Glomerular endothelial cell (primary cell): ENCODE measurements at places on chromosomes 7 and 10. TPM values are rescaled to one million over a fixed set of nuclear protein-coding genes. Genes with fewer than 3 reads are reported as not detected.

Gene KAZALD1
- total RNA-seq, result 0.12 TPM in 1 of 2 replicates, not detected in the other

DNA sequence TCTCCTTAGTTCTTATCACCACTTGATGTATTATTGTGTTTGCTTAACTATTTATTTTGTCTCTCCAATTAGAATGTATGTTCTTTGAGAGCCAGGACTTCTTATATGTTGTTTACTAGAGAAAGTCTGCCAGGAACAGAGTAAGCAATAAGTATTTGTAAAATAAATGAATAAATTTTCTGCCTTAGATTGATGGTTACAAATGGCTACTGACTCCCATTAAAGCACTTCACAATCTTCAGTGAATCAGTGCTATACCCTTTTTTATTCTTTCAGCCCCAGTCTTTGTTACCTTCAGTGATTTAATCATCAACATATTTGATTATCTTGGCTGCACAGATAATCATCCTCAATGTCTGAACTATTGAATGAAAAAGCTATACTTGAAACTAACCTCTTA, 197.1 kb upstream of the TMEM196 start:
- no peak for DNase-seq

DNA sequence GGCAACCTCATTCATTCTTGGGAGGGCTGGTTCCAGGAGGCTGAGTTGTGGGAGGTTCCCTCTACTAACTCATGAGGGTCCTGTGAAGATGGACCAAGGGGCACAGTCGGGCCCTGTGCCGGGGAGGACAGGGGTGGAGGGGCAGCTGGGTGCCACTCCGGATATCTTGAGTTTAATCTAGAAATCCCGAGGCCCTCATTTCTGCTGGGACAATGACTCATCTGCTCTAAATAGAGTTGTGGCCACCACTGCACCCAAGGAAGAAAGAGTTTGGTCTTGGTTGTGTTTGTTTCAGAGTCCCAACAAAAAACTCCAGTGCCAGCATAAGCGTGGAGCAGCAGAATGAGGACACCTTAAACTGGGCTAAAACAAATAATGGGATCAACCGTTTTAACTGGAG, 82.4 kb downstream of the EBF3 start:
- no peak for DNase-seq

DNA sequence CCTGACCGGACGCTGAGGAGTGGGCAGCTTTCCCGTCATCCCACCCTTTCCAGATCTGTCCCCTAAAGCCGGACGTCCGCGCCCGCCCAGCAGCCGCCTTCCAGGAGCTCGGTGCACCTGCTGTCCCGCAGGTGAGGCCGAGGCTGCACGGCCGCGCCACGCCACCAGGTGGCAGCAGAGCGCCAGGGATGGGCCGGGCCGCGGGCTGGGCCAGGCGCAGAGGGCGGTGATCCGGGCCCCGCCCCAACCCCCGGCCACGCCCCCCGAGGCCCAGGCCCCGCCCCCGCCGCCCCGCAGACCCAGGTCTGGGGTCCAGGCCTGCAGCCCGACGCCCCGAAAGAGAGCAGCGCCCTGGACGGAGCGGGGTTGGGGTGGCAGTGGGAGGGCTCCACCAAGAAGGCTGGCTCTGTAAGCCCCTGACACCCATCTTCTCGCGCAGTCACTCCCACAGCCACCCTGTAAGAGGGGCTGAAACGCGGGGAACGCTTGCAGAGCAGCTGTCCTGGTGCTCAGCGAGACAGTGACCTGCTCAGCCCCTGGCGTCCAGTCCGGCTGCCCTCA, 32.2 kb downstream of the FOXL3 start:
- DNase-seq, result no peak

Gene TET1
- 2.1 and 2.4 TPM in 2 replicates for total RNA-seq

- DNase-seq, result peak; percentile 9
Observed at GRCh38 chr10:11871466-11871865, 48.3 kb downstream of the PROSER2 start.

DNA sequence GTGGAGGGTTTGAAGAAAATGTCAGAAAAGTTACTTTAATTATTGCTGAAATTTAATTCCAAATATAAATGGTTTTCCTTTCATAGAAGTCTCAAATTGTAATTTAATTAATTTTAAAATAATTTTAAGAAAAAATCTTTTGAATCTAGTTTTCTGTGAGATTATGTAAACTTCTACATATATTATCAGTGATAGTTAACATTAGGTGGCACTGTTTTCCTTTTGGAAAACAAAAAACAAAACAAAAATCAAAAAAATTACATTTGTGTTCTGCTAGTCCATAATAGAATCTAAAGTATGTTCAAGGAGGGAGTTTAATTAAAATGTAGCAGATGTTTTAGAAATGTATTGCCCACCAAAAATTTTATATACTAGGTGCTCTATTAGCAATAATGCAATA, 1456.7 kb downstream of the REEP3 start:
- DNase-seq, result no peak

DNA sequence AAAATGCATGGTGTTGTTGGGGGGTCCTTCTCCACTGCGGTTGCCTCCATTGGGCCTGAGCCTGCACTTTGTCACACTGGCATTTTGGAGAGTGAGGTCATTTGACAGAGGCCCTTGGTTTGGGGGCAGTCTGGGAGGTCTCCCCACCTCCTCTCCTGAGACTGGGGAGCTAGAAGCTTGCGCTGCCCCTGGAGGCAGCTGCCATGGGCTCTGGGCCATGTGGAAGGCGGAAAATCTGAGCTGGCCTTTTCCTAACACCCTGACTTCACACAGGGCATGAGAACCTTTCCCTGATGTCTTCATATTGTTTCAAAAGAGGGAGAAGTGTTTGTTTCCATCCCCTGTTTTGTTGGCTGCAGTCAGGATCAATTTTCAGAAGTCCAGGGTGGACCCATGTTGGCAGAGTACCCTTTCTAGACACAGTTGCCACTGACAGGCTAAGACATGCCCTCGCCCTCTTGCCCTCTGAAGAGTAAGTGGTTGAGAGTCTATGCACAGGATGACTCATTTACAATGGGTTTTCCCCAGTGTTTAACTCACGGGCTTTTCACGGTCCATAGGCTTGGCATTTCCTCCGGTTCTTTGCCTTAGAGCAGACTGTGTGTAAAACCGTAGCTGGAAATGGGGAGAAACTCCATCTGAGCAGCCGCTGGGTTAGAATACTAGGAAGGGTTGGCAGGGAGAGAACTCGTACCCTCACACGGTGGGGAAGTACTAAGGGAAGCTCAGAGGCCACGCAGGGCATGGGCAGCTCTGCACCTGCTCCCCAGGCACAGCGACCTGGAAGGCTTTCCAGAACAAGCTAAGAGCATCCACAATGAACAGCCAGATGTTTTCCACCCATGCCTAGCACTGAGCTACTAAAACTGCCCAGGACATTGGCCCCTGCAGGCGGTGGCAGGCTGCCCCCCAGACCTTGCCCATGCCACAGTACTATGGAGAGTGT, 655.0 kb downstream of the SDK1 start:
- no peak for DNase-seq

- DNase-seq, result no peak
Observed at GRCh38 chr7:128003167-128003566, 28.1 kb downstream of the LRRC4 start.

Gene PPP1R3A
- total RNA-seq, result not detected in 2 replicates

DNA sequence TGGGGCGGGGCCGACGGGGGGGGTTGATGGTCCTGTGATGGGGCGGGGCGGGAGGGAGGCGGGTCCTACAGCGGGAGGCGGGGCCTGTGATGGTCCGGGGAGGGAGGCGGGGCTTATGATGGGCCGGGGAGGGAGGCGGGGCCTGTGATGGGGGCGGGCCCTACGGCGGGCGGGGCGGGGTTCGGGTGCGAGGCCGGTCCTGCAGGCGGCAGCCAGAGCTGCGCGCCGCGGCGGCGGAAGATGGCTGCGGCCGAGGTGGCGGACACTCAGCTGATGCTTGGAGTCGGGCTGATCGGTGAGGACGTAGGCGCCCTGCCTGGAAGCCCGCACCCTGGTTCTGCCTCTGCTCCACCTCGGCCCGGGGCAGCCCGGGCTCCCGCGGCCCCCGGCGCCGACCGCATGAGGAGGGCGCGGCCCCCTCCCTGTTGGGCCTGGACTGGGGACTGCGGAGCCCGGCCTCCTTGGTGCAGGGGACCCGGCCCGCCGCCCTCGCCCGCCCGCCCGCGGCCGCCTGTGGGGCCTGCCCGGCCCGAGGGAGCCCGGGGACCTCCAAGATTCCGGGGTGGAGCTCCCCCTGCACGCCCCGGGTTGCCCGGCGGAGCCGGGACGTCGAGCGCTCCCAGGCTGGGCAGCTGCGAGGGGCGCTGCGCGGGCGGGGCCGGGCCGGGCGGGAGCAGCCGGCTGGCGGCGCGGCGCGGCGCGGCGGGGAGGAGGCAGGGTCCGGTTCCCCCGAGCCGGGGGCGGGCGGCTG, at the start of gene DENND10:
Gene DENND10, plus strand, starts transcription at position 211 of the 751 bp plus-strand sequence. Its CDS starts 30 bp downstream, at position 241.
- no peak for DNase-seq

Gene PRSS2
- 0.41 and 3.0 TPM in 2 replicates for total RNA-seq

- no peak for DNase-seq
Observed at GRCh38 chr7:148222721-148223120, 367.8 kb upstream of the C7orf33 start.

Gene PON3
- not detected in 2 replicates for total RNA-seq

GRCh38 chr7:8491106-8491505, 57.7 kb downstream of the NXPH1 start:
- no peak for DNase-seq

Gene ARPC1B
- total RNA-seq, result 509 and 602 TPM in 2 replicates

- no peak for DNase-seq
Observed at GRCh38 chr10:132558516-132559413, 21.2 kb downstream of the INPP5A start.

- no peak for DNase-seq
Observed at GRCh38 chr7:100021297-100021696, 5.9 kb downstream of the ZKSCAN1 start.

Gene GPAM
- total RNA-seq, result 5.2 TPM in 2 replicates

DNA sequence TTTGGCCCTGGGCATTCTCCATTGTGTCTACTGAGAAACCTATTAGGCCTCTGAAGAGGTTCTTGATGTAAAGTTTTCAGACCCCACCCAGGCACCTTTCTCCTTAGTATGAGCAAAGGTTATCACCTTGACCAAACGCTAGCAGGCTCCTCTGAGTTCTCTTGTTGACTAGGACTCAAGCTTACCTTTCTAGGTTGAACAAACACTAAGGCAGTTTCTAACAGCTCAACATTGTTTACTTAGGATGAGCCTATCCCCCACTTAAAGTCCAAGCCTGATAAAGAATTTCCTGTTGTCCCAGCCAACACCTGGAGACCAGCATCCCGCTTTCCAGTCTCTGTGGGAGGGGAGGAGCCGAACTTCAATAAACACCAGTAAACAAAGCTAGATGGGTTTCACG, 26.3 kb upstream of the ITGB8 start:
- DNase-seq, result no peak

DNA sequence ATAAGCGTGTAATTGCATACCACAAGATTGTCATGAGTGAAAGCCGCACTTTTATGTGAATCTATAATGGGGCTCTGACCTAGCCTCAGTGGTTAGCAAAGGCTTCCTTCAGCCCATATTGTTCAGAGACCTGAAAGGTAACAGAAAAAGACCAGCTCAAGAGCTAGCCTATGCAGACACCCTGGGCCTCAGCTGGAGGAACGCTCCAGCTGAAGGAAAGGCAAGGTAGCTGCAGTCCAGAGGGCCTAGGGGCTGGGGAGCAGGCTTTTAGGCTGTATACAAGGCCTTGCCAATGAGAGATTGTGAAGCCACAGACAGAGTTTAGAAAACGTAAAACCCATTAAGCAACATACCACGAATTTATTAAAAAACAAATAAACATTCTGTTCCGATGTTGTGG, 246.6 kb upstream of the GHITM start:
- DNase-seq, result no peak

Gene CTTNBP2
- total RNA-seq, result 1.5 and 3.9 TPM in 2 replicates

DNA sequence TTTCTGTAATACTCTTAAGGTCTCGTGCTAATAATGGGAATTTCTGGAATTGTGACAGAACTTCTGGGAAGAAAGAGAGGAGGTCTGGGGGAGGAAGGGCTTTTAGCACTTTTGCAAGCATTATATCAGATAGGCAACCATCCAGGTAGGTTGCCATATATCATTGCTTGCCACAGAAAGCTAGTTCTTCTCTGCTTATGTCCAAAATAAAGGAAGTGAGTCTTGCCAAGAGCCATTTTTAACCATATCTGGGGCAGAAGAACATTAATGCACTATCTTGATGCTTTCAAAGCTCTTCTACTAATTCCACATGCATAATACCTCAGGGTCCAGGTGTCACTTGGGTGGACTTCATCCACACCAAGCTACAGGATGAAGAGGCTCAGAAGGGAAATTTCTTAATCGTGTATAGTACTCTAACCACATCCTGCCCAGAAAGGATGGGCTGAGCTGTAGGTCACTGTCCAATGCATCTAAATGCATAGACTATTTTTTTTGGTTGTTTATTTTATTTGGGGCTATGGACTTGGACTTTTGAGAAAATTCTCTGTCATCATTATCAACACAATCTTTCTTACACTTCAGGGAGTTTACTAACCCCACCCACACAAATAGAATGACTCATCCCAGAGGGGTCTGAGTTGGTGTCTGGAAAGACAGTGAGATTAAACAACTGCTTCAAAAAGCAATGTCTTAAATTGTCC, 68.9 kb upstream of the ADO start:
- DNase-seq, result no peak

Gene INHBA
- total RNA-seq, result 20.2 and 53.6 TPM in 2 replicates

- no peak for DNase-seq
Observed at GRCh38 chr7:86152926-86153325, 490.8 kb upstream of the GRM3 start.

Gene CCDC172
- total RNA-seq, result not detected in 2 replicates

- DNase-seq, result no peak
Observed at GRCh38 chr7:47817917-47818316, 130.3 kb downstream of the PKD1L1 start.

DNA sequence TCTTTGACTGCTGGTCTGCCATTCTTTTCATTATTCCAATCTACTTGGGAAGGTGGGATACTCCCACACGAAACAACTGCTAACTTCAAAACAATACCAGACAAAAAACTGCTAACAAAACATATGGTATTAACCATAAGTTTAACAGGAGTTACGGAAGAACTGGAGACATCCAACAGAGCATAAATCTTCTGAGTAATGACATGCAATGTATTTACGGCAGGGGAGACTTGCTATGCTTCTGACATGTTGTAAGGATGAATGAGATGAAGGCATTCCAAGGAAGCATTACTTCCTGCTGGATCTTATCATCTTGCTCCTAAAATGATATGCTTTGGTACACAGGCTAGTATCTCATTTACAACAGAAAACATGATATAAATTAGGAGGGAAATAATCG, 85.8 kb downstream of the ZNF92 start:
- DNase-seq, result no peak

DNA sequence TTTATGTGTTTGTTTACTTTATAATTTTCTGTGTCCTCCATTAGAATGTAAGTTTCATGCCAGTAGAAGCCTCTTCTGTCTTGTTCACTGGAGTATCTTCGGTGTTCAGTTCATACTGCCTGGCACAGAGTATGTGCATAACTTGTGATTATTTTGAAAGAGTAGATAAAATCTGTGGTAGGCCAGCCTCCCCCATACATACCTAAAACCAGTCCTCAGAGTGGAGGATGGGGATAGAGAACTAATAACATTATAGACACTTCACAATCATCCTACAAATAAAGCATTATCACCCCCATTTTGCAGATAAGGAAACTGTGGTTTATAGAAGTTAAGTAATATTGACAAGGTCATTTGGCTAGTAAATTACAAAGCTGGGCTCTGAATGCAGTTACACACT, 28.0 kb downstream of the VIM start:
- DNase-seq, result no peak

- no peak for DNase-seq
Observed at GRCh38 chr10:32150532-32151101, 94.4 kb upstream of the KIF5B start.
